ENCODE measurements at places on chromosomes 12 and 14. TPM values are rescaled to one million over a fixed set of nuclear protein-coding genes. Genes with fewer than 3 reads are reported as not detected.

The CEBPE gene
- total RNA-seq = not detected

The POTEG gene
- not detected for total RNA-seq

GRCh38 chr12:27524839-27525753, 1.1 kb downstream of the PPFIBP1 start:
- no peak for DNase-seq

- no peak for DNase-seq
Measured at GRCh38 chr14:44912041-44912869, 49.5 kb downstream of the KLHL28 start.

DNA sequence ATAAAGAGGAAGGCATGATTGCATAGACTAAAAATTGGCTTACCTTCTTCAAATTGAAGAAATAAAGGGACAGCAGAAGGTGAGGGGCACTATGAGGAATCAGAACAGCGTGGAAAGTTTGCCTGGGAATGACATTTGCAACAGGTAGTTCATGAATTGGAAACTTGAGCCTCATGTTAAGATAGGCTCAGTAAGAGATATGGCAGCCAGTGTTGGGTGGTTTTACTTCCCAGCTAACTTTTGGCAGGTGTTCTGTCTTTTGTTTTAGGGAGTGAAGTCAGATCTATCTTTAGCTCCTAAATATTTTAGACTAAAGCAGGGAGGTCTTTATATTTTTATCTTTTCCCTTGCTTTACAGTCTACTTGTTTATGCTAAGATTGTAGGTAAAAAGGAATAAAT, 122.4 kb downstream of the ANO6 start:
- no peak for DNase-seq

All from NCI-H460 (cell line).